ENCODE measurements at places on chromosomes 12 and 14.

- DNase-seq = peak; percentile 98
Measured at GRCh38 chr12:41521872-41522379, 333.8 kb downstream of the PDZRN4 start.

DNA sequence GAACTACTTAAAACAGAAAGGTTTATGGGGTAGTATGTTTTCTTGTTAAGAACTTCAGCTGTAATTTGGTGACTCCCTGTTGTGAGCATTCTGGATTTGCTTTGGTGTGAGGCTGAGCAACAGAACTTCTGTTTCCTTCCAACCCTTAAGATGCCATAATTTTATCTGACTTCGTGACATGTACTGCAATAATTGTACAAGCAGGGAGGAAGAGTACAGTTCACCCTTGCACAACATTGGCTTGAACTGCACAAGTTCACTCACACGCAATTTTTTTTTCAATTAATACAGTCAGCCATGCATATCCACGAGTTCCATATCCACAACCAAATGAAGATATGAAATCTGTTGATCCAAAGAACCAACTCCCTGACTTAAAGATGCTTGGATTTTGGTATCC lies 42.9 kb upstream of the ANKS1B start:
- DNase-seq = no peak

DNA sequence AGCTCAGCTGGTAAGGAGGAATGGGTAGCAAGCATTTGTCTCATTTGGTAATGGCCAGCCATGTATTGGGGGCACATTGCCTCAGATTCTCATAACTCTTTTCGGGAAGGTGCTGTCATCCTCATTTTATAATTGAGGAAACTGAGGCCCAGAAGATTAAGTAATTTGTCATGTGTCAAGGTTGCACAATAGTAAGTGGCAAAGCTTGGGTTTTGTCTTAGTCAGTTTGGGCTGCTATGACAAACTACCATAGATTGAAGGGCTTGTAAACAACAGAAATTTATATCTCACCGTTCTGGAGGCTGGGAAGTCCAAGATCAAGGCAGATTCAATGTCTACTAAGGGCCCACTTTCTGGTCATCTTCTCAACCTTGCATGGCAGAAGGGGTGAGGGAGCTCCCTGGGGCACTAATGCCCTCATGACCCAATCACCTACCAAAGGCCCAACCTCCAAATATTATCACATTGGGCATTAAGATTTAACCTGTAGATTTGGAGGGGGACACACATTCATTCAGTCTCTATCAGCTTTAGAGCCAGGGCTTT lies 99.6 kb downstream of the SRGAP1 start:
- DNase-seq = no peak

GRCh38 chr12:103801709-103802585 lies 39.1 kb downstream of the NT5DC3 start:
- DNase-seq = no peak

- no peak for DNase-seq
Measured at GRCh38 chr14:62626416-62626815, 418.8 kb downstream of the KCNH5 start.

GRCh38 chr12:5792343-5792742 lies 152.7 kb downstream of the ANO2 start:
- no peak for DNase-seq

DNA sequence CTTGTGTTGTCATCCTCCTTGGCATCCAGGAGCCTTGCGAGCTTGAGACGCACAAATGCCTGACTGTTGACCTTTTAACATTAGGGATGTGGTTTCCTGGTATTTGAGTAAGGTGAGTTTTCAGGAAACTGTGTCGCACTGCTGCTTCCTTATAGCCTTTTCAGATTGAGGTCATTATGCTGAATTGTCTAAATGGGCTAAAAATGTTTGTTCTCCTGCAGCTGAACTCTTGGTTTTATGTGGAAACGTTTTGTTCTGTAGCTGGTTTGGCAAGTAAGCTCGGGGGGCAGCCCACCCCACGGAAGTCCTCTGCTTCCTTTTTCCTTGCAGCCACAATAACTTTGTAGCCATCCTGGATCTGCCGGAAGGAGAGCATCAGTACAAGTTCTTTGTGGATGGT lies 5.7 kb downstream of the PRKAB1 start:
- DNase-seq = no peak

DNA sequence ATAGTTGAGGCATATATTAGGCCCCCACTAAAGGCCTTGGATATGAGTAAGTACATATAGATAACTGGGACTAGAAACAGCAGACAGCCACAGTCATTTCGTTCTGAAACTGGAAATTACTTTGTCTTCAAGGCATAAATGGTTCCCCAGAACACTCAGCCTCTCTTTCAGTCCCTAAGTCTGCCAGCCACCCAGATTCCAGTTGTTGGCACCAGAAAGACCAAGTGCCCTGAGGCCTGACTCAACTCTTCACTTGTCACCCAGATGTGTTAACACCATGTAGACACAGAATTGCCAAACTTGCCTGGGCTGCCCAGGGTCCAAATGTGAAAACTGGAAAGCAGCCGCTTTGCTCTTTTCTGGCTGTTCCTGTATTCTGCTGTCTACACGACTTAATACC lies 3.0 kb upstream of the LGALS3 start:
- no peak for DNase-seq

GRCh38 chr14:92658684-92659083 lies 89.7 kb downstream of the LGMN start:
- no peak for DNase-seq

DNA sequence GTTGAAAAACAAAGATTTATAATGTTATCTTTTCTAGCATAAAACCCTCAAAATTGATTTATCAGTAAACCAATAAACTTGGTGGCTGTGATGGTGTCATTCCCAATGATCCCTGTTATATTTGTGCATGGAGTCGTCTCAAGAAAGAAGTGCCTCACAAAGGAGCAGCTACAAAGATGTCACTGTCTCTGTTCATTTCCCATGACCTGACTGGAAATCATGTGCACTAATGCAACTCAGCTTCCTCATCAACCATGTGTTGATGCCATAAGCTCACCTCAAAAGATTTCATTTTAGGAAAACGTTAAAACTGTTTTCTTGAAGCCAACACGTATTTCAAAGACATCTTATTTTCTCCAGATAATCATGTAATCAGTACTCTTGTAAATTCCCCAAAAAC lies 28.8 kb downstream of the CLEC1A start:
- DNase-seq = no peak

DNA sequence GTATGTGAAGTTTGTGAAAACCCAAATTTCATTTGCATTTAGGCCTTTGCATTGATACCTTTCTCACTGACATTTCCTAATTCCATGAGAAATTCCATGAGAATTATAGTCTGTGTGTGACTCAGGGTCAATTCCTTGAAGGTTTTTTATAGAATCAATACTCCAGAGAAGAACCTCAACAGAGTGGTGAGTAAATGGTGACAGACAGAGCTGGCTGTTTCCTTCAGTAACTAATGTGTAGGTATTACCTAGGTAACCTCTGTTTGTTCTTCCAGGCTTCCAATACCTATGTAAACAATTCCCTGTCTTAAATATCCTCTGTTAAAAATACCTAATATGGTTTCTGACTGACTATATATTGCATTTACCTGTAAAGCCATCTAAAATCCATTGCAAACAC lies 117.0 kb downstream of the TTC8 start:
- no peak for DNase-seq

DNA sequence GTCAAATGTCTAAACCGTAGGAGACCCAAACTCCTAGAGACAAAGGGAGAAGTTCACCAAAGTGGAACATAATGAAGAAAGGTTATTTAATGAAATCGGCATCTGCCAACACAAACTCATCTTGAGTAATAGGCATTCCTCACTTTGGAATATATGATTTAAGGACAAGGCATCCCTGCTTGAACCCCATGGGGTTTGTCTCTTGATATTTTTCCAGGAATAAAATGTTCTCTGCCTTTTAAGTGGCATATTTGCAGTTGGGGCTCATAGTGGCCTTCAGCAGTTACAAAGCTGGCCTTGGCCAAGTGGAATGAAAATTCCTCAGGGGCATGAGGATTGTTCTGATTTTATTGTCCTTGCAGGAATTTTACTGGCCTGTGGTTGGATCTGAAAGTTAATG lies 7.1 kb downstream of the POP5 start:
- DNase-seq = no peak

GRCh38 chr14:42921901-42922300 lies 1315.2 kb downstream of the LRFN5 start:
- DNase-seq = no peak

Measured in T1000 (cell line).